Fibroblast of skin of back (primary cell): ENCODE measurements at places on chromosomes 1 and 21.

DNA sequence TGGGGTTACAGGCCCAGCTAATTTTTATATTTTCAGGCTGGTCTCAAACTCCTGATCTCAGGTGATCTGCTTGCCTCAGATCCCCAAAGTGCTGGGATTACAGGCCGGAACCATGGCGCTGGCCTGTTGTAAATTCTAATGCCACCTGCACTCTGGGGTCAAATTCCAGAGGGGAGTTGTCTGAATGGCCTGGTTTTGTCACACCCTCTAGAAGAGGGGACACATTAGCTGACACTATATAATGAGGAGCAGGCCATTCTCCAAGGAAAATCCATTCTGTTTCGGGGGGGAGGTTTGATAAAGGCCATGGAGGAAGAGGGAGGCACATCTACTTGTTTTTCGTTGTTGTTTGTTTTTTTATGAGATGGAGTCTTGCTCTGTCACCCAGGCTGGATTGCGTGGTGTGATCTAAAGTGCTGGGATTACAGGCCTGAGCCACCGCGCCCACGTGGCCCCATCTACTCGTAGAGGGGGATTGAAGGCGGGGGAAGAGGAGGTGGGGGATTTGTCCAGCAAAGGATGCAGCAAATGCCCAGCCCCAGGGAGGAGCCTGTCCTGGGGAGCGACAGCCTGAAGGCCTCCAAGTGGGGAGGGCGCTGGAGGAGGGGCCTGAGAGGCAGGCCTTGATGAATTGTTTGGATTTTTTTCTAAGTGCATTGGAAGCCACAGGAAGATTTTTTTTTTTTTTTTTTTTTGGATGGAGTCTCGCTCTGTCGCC, 78.4 kb upstream of the SLC45A1 start:
- peak; percentile 62 for DNase-seq

DNA sequence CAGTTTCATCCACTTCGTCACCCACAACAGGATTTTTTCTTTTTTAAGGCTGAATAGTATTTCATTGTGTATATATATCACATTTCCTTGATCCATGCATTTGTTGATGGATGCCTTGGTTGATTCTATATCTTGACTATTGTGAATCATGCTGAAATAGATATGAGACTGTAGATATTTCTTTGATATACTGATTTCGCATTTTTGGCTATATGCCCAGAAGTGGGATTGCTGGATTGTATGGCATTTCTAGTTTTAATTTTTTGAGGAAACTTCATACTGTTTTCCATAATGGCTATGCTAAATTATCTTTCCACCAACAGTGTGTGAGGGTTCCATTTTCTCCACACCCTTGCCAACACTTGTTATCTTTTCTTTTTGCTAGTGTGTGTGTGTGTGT, 5.0 kb downstream of the GUCA2B start:
- peak; percentile 30 for DNase-seq

- no peak for DNase-seq
Observed at GRCh38 chr1:99551812-99552614, 93.9 kb upstream of the PALMD start.

- DNase-seq = no peak
Observed at GRCh38 chr1:82628887-82629286, 828.2 kb downstream of the ADGRL2 start.

DNA sequence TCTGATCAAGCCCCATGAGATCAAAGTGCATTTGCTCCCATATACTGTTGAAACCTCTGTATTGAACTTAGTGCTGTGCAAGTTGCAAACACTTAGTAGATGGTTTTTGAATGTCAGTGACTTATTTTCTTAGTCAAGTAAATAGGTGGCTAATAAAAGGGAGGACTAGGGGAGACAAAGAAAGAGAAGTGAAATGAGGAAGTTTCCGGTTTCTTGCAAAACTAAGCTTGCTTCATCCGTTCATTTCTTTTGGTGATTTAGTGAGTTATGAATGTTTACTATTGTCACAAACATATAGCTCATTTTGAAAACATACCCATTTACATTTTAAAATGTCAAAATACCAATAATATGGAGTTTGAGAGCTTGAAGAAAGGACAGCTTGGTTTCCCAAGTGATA, 23.0 kb downstream of the ADAMTS5 start:
- no peak for DNase-seq
